Stimulated activated CD4-positive, alpha-beta T cell treated with anti-CD3 and anti-CD28 coated beads, Interleukin-15, amount 100 ng/mL, for 48 hours (primary cell): ENCODE measurements at places on chromosomes 3 and 15.

DNA sequence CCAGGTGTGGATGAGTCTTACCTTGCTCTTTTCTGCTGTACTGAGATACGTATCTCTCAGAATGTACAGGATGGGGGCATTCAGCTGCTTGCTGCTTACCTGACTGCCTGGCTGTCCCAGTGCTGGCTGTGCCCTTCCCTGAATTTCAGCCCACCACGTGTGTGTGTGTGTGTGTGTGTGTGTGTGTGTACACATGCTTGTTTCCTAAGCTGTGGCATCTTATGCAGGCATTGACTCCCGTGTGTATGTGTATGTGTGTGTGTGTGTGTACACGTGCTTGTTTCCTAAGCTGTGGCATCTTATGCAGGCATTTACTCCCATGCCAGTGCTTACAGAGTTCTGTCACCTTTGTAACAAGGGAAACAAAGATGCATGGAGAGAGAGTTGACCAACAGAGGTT is 60.4 kb upstream of the PLXNA1 start:
- no peak for DNase-seq

GRCh38 chr3:18901571-18901970 is 246.7 kb upstream of the KCNH8 start:
- DNase-seq = no peak

DNA sequence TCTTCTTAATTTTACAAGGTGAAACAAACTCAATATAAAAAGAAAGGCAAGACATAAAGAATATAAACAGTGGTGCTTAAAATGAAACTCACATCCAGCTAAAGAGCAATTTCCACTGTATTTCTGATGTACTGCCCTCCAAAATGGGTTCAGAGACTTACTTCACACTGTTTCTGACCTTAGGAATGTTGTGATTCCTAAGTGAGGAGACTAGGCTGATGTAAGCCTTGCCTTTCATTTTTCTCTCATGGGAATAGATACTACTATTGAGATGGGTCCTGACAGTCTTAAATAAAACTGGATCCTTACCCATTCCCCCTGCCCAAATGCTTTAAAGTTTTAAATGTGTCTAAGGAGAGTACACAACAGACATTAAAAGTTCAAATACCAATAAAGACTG is 86.9 kb downstream of the CBLB start:
- DNase-seq = no peak

- no peak for DNase-seq
Observed at GRCh38 chr3:130849091-130849552, 44.8 kb upstream of the ATP2C1 start.

GRCh38 chr15:71189718-71190117 is 74.4 kb downstream of the THSD4 start:
- no peak for DNase-seq

DNA sequence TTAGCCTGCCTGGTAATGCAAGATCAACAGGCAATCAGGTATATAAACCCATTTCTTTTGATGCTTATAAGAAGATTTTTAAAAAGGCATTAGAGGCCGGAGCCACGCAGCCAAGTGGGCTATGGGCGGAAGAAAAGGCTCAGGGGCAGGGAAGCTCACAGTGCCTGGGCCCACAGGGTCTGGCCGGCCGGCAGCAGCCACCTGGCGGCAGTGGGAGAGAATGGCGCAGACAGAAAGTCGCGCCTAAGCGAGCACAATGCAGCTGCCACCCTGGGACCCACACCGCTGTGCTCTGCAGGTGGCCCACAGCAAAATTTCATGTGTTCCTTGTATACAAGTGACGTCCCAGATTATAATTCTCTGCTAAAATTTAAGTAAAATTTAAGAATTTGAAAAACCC is 448.6 kb upstream of the RASGRP1 start:
- DNase-seq = no peak

DNA sequence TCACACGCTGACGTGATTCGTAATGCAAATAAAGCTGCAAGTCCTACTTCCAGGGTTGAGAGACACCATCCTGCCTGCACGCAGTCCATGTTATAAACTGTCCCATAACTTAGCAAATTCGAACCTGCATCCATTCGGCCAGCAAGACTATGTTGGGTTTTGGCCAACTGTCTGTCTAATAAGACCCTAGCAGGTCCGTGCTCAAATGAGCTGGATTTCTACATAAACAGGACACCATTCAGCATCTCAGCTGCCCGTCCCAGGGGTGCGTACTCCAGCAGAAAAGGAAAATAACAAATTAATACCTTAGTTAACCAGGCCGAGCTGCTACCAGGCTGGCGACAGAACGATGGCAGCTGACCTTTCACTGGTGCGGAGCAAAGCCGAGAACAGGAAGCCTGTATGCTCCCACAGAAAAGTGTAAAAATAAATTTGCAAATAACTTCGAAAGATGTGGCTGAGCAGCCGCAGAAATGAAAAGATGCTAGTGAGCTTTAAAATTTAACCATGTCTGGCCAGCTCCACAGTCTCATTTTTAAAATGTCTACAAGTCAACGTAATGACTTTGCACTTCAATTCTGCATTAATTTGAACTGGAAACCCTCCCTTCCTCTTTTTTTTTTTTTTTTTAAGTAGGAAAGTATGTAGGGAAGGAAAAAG is 97.1 kb upstream of the SNRPA1 start:
- DNase-seq = no peak

DNA sequence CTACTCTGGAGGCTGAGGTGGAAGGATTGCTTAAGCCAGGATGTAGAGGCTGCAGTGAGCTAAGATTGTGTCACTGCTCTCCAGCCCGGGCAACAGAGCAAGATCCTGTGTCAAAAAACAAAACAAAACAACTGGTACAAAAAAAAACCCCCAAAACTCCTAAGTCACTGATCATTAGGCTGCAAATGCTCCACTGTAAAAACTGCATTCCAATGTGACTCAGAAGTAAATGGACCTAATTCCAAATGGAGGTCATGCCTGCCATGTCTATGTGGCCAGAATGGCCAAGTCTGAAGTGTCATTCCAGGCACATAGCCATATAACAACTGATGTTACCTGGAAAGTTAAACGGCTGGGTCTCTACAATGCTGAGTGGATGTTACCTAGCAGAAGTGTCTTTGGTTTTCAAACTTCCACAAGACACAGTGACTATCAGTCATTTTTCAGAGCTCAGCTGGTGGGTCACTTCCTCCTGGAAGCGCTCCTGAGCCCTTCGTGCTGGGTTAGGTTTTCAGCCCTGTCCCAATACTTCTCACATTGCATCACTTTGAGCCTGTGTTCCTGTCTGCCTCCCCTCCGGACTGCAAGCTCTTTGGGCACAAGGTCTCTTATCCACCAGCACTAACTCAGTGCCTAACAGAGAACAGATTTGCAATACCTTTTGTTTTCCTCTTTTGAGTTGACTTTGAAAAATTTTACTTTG is 10.6 kb downstream of the FSTL1 start:
- no peak for DNase-seq

DNA sequence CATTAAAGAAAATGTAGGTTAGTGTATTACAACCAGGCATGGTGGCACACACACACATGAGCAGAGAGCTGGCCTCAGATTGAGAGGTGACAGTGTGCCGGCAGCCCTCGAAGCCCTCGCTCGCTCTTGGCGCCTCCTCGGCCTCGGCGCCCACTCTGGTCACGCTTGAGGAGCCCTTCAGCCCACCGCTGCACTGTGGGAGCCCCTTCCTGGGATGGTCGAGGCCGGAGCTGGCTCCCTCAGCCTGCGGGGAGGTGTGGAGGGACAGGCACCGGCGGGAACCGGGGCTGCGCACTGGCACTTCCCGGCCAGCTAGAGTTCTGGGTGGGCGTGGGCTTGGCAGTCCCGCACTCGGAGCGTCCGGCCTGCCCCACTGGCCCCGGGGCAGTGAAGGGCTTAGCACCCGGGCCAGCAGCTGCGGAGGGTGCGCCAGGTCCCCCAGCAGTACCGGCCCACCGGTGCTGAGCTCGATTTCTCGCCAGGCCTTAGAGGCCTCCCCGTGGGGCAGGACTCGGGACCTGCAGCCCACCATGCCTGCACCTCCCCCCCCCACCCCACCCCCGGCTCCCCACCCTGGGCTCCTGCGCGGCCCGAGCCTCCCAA is 80.4 kb upstream of the TMEM158 start:
- no peak for DNase-seq

DNA sequence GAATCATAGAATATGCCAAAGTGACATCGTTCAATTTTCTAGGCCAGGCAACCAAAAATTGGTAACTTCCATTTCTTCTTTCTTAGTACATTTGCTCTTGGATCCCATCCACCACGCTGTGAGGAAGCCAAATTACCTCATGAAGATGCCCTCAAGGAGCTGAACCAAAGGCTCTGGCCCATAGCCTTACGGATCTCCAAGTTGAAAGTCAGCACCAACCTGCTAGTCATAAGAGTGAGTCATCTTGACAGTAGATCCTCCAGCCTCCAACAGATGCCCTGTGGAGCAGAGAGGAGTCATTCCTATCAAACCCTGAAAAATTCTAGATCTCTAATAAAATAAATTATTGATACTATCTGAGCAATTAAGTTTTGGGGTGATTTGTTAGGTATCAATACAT is 322.5 kb upstream of the COL8A1 start:
- no peak for DNase-seq

GRCh38 chr3:112086875-112087524 is 811 bp downstream of the C3orf52 start:
- no peak for DNase-seq

GRCh38 chr3:108183181-108183580 is 39.0 kb downstream of the IFT57 start:
- no peak for DNase-seq

DNA sequence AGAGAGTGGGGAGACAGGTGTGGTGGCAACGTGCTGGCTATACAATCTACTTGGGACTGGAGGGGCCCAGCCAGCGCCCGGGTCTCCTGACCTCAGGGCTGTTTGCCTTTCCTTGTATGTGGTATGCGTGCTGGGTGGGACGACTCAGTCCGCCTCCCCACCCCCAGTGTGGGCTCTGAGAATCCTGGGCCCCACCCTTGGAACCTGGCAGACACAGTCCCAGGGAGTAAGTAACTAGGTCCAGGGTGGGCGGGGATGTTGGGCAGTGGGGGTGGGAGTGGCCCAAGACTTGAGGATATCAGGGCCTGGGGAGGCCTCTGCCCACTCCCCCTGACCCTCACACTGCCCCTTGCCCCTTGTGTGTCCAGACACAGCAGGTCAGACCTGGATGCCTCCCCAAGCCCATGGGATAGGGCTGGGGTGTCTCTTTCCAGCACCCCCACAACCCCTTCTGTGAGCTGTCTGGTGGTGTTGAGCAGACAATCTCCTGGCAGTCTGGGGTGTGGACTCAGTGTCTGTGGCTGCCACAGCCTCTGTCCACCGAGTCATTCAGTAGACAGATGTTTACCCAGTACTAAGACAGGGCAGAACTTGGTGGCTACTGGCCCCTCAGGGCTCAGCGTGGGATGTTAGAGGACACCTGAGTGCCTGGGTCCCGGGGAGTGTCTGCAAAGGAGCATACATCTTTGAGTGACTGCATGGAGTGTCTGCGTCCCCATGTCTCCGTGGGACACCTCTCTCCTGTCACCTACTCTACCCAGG is 1.3 kb downstream of the CHST13 start:
- no peak for DNase-seq

DNA sequence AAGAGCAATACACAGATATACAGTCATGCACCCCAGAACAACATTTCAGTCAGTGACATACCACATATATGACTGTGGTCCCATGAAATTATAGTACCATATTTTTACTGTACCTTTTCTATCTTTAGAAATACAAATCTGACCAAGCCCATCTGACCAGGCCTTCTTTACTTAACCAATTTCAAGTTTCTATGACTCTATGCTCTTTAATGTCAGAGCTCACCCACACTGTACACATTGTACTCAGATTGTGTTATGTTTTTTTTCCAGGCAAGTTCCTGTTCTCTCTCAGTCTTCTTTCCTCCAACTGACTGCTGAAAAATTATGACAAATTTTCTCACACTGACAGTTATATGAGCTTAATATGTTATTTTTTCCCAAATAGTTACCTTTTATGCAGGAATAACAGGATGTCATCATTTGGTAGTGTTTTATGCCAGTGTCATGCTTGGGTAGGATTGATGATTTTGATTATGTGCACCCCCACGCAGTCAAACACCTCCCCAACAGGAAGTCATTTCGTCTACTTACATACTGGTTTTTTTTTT is 8.0 kb upstream of the CBLB start:
- no peak for DNase-seq

DNA sequence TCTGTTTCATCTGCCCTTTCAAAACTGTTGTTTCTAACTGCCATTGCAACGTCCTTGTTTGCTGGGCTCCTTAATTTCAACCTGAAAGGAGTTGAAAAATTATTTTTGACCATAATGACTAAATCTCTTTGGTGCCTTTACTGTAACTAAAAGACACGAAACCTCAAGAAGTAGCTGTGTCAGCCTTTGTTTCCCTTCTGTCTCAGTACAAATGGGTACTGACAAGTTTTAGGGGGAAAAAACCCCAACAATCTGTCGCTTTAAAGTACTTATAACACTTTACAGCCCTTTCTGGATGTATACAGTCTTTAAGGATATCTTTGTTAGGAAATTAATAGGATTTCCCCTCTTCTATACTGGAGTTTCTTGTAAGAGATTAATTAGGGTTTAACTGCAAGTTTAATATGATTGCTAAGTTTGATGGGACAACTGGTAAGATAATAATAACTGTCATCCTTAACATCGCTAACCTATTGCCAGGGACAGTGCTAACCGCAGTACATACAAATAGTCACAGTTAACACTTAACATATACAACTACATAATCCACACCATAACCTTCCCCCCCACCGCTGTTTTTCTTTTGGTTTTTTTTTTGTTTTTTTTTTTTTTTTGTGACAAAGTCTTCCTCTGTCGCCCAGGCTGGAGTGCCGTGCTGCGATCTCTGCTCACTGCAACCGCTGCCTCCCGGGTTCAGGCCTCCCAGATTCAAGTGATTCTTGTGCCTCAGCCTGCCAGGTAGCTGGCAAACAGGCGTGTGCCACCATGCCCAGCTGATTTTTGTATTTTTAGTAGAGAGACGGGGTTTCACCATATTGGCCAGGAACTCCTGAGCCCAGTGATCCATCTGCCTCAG is 1.7 kb downstream of the GXYLT2 start:
- DNase-seq = no peak

GRCh38 chr3:129087138-129087702 is 26.6 kb downstream of the GP9 start:
- DNase-seq = no peak

- no peak for DNase-seq
Observed at GRCh38 chr3:140270329-140270728, 335.3 kb downstream of the CLSTN2 start.

GRCh38 chr15:50686469-50687301 is at the start of gene TRPM7:
TRPM7 (minus strand) TSS chr15:50686797; CDS start chr15:50686533, 264 bp downstream.
- DNase-seq = peak; percentile 79
